ENCODE measurements at places on chromosomes 6 and 20. TPM values are rescaled to one million over a fixed set of nuclear protein-coding genes. Genes with fewer than 3 reads are reported as not detected.

DNA sequence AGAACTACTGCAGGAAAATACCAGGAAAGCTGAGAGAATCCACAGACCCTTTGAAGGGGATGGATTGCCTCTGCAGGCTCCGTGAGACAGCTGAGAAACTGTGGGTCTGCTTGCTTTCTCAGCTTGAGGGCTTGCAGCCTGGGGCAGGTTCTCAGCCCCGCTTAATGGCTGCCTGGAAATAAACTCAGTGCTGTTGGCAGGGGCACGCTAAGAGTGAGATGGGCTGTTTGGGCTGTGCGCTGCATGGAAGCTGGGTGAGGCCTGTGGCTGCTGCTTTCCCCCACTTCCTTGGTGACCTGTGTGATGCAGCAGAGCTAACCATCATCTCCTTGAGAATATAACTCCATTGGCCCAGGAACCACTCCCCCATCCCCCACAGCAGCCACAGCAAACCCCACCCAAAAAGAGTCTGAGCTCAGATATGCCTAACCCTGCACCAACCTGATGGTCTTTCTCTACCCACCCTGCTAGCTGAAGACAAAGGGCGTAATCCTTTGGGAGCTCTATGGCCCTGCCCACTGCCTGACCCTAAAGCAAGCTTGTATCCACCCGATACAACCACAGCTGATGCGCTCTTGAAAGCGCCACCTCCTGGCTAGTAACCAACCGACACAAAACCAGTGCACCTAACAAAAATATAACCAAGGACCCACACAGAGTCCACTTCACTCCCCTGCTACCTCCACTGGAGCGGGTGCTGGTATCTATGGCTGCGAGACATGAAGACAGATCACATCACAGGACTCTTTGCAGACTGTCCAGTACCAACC, 800.6 kb upstream of the MAP3K7 start:
- H3K27ac ChIP-seq = no peak overlapping the region
- H3K4me3 ChIP-seq = no peak overlapping the region
- H3K27me3 ChIP-seq = no peaks in the 10 kb centered on the region

DNA sequence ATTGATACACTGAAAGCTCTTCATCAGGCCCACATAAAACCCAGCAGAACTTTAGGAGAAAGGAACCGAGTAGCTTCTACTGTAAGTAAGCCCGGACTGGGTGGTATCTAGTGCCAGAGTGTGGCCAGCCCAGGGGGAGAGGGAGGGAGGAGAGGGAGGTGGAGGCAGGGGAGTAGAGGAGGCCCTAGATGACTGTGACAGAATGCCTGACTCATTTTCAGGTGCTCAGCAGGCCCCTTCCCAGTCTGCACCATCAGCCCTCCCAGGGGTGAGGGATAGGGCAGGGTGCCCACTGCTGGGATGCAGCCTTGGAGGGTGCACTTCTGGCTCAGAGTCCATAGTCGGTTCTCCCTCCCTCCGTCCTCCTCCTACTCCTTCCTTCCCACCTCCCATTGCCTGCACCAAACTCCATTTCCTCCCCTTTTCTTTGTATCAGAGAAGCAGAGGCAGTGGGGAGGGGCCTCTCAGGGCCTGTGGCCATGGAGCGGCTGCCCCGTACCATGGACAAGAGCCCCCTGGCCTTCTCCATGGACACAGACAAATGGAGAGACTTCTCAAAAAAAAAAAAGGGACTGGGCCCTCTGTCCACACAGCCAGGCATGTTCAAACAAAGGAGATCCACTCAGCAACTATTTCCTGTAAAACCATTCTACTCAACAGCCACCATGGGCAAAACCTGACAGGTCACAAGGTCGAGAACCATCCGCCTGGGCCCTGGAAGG, 184.9 kb upstream of the SNX9 start:
- H3K4me1 ChIP-seq = peaks cover 6% of the 10 kb centered on the region
- H3K36me3 ChIP-seq = no peaks in the 10 kb centered on the region
- no peak overlapping the region for H3K27ac ChIP-seq
- peaks cover 4% of the 10 kb centered on the region for H3K27me3 ChIP-seq

DNA sequence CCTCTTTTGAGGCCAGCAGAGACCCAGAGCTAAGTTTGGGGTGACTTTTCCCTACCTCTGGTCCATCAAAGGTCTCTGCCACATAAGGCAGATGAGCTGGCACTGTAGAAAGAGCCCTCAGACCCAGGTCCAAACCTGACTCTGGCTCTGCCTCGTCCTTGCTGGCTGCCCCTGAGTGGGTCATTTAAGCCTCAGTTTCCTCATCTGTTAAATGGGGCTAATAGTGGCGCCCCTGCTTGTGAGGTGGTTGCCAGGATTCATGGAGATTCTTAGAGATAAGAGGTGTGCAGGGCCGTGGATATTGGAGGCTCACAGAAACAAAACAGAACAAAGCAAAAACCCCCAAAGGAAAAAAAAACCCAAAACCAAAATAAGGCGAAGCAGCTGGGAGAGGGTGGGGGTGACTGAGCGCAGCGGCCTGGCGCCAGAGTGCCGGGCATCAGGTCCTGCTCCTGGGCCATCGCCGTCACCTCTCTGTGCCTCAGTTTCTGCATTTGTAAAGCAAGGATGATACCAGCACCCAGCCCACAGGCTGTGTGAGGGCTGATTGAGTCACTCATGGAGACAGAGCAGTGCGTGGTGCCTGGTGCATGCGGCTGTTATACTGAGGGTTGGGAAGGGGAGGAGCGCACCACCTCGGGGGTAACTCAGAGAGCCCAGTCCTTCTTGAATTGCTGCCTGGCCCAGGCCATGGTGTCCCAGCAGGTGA, 133.8 kb upstream of the PTPN1 start:
- no peak overlapping the region for H3K4me3 ChIP-seq
- H3K27ac ChIP-seq = no peak overlapping the region
- DNase-seq = no peak
- no peaks in the 10 kb centered on the region for H3K36me3 ChIP-seq

DNA sequence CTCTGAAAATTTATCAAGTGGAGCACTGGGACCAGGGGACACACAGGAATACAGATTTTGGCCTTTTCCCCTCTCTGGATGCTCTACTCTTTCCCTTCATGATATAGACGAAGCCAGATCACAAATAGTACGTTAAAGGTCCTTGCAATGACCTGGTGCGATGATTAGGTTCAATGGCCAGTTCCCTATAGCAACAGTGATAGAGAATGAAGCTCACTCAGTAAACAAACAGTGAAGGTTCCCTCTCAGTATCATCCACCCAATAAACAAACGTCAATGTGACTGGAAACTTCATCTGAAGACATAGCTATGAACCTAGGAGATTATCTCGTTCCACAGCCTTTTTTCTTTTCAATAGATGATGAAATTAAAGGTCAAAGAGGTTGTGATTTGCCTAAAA, 596.2 kb downstream of the KIF16B start:
- H3K4me1 ChIP-seq = no peaks in the 10 kb centered on the region
- no peak for DNase-seq
- H3K36me3 ChIP-seq = no peaks in the 10 kb centered on the region
- H3K4me3 ChIP-seq = no peak overlapping the region
- H3K27me3 ChIP-seq = no peaks in the 10 kb centered on the region

DNA sequence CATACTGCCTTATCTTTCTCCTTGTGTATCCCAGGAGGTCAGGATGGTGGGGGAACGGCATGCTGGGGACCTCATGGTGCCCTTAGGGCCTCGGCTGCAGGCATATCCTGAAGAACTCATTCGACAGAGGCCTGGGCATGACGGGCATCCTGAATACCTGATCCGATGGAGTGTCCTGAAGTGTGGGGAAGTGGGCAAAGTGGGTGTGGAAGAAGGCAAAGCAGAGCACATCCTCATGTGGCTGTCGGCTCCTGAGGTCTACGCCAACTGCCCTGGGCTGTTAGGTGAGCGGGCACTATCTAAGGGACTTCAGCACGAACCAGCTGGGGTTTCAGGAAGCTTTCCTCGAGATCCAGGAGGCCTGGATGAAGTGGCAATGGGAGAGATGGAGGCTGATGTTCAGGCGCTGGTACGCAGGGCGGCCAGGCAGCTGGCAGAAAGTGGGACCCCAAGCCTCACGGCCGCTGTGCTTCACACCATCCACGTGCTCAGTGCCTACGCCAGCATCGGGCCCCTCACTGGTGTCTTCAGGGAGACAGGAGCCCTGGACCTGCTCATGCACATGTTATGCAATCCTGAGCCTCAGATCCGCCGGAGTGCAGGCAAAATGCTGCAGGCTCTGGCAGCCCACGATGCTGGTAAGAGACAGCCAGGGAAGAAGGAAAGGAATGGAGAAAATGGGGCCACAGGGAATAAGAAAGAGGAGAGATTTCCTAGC, 2.4 kb downstream of the CUL9 start:
- H3K27ac ChIP-seq = no peak overlapping the region
- no peak for DNase-seq
- H3K4me1 ChIP-seq = peaks cover 47% of the 10 kb centered on the region
- H3K27me3 ChIP-seq = no peaks in the 10 kb centered on the region
- H3K36me3 ChIP-seq = peaks cover 21% of the 10 kb centered on the region
- H3K4me3 ChIP-seq = no peak overlapping the region

DNA sequence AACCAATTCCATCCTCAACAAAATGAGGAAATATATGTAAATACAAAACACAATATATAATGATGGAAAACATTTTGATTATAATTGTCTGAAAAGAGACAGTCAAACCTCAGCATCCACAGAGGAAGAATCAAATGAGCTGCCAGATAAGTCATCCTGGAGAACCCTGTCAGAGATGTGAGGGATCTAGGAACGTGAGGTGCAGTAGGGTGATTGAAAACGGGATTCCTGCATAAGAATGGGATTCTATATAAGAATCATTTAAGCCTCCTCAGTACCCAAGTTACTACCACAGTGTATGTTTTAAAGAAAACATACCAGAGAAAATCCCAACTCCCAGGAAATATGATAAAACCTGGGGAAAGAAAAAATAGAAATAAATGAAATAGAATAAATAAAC, 690.5 kb downstream of the FRK start:
- no peaks in the 10 kb centered on the region for H3K4me1 ChIP-seq
- H3K27me3 ChIP-seq = no peaks in the 10 kb centered on the region
- DNase-seq = no peak
- no peaks in the 10 kb centered on the region for H3K36me3 ChIP-seq

DNA sequence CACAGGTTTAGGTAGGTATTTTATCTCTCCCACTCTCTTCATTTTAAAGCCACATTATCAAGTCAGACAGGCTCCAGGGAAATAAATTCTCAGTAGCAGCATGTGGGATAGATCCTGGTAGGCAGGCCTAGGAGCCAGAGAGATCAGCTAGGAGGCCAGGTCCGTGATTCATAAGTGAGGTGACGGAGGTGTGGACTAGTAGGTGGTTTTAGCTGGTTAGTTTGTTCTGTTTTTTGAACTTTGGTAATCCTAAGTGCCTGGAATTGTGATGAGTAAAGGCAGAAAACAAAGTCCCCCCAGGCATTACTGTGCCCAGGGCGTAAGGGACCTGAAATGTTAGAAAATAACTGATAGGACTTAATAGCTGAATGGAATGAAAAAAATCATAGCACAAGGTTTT, 53.6 kb upstream of the E2F3 start:
- H3K4me1 ChIP-seq = no peaks in the 10 kb centered on the region
- no peak overlapping the region for H3K27ac ChIP-seq
- no peaks in the 10 kb centered on the region for H3K36me3 ChIP-seq
- no peaks in the 10 kb centered on the region for H3K27me3 ChIP-seq

Gene FKBP1C
- 0.64 TPM for total RNA-seq

Gene TSHZ2
- total RNA-seq = 34.1 TPM

Gene MLN
- not detected for total RNA-seq

Data from activated naive CD4-positive, alpha-beta T cell treated with anti-CD3 and anti-CD28 coated beads for 36 hours (primary cell).